ENCODE measurements at places on chromosomes 3 and 15.

- peak; percentile 9 for DNase-seq
These were observed 56.9 kb downstream of the LRCH3 start for GRCh38 chr3:197847866-197848401.

DNA sequence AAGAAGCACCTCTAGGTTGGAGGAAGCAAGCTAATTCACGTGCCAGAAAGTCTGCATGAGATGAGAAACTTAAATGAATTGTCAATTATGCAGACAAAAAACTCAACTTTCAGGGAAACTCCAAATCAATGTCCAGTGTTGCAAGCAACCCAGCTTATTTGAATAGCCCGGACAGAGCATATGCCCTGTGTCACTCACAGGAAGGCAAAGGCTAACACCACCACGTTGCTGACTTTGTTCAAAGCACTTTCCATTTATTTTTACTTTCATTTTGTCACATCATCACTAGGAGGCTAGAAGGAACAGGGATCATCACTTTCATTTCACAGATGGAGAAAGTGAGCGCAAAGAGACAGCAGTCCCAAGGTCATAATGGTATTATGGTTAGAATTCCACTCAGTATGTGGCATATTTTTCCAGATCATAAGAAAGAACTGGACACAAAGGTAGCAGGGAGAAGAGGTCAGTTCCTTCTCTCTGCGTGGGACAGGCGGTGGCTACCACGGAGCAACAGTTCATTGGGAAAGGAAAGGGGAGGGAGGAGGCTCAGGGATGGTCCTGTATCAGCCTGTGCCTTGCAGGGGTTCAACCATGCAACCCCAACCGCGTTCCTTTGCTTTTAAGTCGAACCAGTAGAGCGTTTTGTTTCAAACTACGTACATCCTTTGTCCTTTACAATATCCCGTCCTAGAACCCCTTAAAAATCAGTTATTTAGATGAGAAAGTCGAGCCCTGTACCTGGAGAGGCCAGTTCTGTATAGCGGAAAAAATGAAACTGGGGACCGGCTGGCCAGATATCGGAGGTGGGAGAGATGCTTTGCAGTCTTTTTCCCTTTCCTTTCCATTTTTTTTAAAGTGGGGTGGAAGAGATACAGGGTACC is 1.1 kb downstream of the HEG1 start:
- DNase-seq: no peak

GRCh38 chr15:39594446-39595337 is 13.8 kb downstream of the THBS1 start:
- DNase-seq: no peak

- peak; percentile 21 for DNase-seq
These were observed 2.5 kb downstream of the NBEAL2 start for GRCh38 chr3:46981932-46982471.

DNA sequence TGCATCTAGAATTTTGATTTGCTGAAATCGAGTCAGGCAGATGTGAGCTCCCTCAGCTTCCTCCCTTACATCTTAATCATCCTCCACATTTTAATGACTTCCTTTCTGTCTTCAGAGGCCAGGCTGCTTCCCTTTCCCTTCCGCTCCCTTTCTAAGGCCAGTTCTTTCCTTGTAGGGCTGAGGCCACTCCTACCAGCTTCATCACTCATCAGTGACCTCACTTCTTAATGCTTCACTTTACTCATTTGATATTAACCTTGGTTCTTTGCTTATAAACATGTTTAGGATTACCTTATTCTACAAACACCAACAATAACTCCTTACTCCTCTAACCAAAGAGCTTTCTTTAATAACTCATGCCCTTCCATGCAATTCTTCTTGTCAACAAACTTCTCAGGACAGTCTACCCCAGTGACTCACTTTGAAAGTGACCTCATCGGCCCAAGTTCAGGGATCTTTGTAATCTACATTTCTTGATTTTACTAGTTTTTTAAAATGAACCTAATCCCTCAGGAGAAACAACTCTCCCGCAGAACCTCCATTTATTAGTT is 23.9 kb downstream of the ILDR1 start:
- peak; percentile 99 for DNase-seq

Data from AML-193 (cell line).